ENCODE measurements at places on chromosomes 16 and 17.

- DNase-seq = no peak
Observed at GRCh38 chr16:16909126-16909525, 530.2 kb downstream of the NPIPA7 start.

- no peak for DNase-seq
Observed at GRCh38 chr16:56327929-56328258, 97.5 kb downstream of the AMFR start.

GRCh38 chr16:68985855-68986254, 119.6 kb upstream of the HAS3 start:
- DNase-seq = peak; percentile 88

- no peak for DNase-seq
Observed at GRCh38 chr17:11503308-11504035, 94.8 kb upstream of the DNAH9 start.

GRCh38 chr17:81865733-81866439, 5.3 kb downstream of the ARHGDIA start:
- no peak for DNase-seq

DNA sequence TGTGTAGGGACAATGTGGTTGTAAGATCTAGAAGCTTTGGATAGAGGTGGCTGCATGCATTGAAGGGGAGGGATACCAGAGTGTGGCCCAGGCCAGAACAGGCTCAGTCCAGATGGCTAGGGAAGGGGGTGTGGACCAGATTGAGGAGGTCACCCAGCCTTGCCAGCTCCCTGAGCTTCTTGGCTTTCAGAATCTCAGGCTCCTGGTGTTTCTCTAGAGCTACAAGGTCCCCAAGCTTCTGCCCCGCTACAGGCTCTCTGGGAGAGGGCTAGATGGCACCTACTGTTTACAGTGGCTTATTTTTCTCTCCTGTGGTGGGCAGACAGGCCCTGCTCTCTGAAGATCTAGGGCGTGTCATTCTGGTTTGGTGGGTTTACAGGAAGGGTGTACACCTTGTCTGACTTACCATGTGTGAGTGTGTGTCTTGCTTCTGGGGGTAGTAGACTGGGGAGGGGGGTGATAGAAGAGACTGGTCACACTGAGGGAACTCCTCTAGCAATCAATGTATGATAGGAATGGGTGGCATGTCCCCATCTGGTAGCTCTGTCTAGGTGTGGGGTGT, 1.1 kb downstream of the RARA start:
- no peak for DNase-seq

GRCh38 chr16:51607201-51607651, 456.2 kb upstream of the SALL1 start:
- no peak for DNase-seq

DNA sequence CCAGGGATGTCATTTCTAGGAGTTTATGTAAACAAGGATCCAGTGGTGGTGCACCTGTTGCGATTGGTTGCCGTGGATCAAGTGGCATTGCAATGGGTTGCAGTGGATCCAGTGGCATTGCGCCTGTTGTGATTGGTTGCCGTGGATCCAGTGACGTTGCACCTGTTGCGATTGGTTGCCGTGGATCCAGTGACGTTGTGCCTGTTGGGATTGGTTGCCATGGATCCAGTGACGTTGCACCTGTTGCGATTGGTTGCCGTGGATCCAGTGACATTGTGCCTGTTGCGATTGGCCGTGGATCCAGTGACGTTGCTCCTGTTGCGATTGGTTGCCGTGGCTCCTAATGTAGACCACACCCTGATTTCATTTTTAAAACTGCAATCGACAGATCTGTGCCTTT, 56.2 kb upstream of the CRISPLD2 start:
- DNase-seq = no peak

GRCh38 chr16:85527767-85528297, 85.3 kb upstream of the GSE1 start:
- no peak for DNase-seq

GRCh38 chr16:81499576-81500380, 55.2 kb downstream of the CMIP start:
- DNase-seq = peak; percentile 82

Measured in RWPE1 (cell line).